Germinal center (tissue), 1 donor: ENCODE measurements at places on chromosomes 4 and X.

DNA sequence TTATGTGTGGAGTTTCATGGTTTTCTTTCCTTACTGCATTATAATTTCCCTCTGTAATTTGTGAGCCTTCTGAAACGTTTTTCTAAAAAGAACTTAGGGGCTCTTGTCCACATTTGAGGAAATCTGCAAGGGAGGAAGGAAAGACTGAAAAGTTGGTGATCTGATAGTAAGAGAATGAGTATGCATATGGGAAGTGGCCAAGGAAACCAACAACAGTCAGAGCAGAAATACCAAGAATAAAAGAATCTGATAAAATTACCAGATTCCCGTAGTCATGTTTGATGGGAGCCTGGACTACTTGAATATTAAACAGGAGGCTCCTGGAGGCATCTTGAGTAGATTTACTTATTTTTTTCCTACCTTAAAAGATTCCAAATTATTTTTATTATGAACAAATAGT is 50.1 kb downstream of the MEPE start:
- DNase-seq: no peak

DNA sequence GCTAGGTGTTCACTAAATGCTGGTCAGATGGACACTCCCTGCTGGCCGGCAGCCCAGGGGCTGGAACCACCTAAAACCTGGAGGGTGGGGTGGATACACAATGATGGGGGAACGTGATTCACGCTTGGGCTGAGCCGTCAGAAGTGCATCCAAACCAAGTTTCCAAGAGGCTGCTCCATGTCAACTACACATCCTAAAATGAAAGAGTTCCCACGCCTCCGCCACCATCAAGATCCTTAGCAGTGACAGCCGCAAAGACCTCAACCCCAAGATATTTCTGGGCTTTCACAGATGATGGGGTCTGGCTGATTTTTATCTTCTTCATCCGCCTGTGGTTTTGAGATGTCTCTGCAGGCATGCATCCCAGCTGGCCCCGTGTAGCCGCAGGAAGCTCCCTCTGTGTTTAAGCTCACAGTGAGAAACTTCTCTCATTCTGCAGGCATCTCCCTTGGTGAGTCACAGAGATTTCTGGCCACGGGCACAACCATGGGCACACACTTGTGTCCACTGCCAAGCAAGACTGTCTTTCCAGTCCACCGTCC is 84.4 kb downstream of the HTRA3 start:
- no peak for DNase-seq

- no peak for DNase-seq
These were observed 294.1 kb downstream of the ARHGAP10 start for GRCh38 chr4:148025981-148026380.

GRCh38 chr4:144480068-144480467 is 165.9 kb upstream of the HHIP start:
- DNase-seq: no peak

DNA sequence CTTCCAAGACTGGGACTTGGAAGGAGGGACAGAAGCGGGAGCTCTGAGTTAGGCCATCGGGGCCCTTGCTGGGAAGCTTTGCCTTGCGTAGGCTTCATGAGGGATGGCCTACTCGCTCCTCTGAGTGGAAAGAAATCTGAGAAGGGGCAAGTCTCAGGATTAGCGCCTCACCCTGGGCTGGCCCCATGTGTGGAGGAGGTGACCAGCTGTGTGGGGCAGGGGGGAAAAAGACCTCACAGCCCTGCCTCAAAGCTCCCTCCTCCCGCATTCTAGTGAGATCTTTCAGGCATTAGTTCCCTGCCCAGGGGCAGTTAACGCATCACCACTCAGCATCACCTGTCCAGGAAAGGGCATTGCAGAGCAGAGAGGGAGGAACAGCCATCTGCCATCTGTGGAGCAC is 156.1 kb downstream of the ENPP6 start:
- DNase-seq: no peak

DNA sequence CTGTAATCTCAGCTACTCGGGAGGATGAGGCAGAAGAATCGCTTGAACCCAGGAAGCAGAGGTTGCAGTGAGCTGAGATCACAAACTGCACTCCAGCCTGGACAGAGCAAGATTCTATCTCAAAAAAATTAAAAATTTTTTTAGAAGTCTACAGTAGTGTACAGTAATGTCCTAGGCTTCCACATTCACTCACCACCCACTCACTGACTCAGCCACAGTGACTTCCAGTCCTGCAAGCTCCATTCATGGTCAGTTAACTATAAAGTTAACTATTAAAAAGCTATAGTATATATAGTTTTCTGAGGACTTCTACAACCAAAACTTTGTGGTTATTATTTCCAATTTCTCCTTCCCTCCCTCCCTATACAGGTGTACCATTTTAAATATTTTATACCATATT is 34.7 kb upstream of the NEUROG2 start:
- DNase-seq: no peak

- no peak for DNase-seq
These were observed 622.7 kb upstream of the GRID2 start for GRCh38 chr4:91681091-91681490.

- DNase-seq: no peak
These were observed 327.5 kb downstream of the BMPR1B start for GRCh38 chr4:95085124-95085833.

DNA sequence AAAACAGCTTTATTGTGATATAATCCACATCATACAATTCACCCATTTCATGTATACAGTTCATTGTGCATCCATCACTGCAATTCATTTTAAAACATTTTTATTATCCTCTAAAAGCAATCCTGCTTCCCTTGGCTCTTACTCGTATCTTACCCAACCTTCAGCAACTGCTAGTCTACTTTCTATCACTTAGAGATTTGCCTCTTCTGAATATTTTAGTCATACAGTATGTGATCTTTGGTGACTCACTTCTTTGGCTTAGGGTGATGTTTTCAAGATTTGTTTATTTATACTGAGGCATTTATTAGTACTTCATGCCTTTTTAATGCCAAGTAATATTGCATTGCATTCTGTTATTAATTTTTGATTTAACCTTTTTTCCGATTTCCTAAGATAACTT is 15.0 kb upstream of the MSMO1 start:
- no peak for DNase-seq

- no peak for DNase-seq
These were observed 17.8 kb upstream of the ANOS1 start for GRCh38 chrX:8749697-8750096.

DNA sequence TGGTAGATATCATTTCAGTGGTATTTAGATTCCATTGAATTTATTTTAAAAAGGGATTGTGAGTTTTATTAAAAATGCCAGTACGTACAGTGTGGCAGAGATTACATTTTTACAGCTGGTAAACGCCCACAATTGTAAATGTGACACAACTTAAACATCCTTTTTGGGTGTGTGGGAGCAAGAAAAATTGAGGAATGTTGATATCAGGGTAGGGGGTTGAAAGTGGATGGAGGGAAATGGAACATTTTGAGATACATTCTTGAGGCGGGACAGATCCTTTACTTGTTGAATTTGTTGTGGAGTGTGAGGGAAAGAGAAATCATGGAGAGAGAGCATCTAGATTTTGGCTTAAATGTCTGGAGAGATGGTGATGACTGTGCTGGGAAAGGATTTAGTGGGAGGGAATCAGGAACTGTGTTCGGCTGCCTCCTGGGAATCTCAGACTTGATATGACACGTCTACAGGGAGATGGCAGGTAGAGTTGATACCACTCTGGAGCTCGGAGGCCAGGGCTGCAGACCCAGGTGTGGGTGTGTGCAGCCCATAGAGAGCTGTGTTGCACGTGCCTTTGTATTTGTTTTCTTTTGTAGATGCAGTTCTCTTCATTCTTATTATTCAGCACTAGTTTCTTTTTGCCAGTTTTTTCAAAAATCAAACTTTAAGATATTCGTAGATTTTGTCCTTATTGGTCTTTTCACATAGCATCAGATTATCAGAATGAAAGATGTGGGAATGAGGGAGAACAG is 10.8 kb downstream of the TMEM131L start:
- no peak for DNase-seq

- DNase-seq: no peak
These were observed 111.2 kb upstream of the TECRL start for GRCh38 chr4:64520421-64520820.

GRCh38 chr4:648579-649292 is 23.4 kb downstream of the PDE6B start:
- no peak for DNase-seq

- DNase-seq: no peak
These were observed 322.8 kb upstream of the PPARGC1A start for GRCh38 chr4:24212642-24213041.

DNA sequence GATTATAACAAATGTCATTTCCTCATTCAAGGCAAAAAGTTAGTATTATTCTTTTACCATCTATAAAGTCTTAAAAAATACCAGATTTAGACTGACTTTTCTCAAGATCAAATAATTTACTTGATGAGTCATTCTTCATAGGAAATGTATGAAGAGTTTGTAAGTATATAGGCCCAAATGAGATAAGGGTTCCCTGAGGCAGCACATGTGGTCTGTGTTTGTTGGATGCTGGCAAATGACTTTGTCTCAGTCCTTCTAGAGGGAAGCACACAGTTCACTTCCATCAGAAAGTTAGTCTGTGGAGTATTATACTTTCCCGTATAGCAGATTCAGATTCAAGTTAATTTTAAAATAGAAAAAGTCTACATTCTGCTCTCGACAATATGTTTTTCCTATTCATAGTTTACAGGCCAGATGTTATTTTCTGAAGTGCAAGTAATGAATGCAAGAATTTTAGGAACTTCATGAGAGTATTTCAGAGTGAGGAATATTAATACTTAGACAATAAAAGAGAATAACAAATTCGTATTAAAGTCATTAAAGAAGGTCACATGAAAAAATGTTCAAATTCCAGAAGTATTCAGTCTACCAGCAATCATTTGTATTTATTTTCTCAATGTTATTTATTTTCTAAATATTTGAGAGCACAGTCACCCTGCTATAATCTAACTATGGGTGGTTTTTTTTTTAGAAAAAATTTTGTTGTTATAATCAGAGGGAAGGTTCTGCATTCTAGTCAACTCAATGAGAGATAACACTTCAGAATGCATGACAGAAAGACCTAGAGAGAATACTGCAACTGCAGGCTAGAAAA is 601.8 kb upstream of the ZFP42 start:
- DNase-seq: no peak

GRCh38 chr4:25211721-25212120 is 22.1 kb upstream of the PI4K2B start:
- DNase-seq: no peak

DNA sequence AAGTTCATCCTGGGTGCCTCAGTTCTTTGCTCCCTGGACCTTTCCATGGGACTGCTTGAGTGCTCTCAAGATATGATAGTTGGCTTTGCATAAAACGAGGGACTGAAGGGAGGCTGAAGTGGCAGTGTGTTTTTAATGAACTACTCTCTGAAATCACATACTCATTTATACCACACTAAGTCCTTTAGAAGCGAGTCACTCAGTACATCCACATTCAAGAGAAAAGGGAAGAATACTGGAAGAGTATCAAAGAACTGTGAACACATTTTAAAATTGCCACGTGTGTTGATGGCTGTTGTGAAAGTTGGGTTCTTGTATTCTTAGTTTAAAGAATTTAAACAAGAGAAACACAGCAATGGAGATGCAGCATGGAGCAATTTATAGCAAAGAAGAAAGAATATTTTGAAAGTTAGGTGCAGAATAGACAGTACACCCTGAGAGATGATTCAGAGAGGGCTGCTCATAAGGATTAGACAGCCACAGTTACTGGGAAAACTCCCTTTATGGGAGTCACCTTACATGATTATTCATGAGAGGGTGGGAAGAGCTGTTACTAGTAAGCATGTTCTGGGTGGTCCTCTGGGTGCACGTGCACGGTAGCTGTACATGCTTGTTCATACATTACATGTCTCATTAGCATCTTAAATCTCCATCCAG is 380.7 kb downstream of the ADGRL3 start:
- no peak for DNase-seq

DNA sequence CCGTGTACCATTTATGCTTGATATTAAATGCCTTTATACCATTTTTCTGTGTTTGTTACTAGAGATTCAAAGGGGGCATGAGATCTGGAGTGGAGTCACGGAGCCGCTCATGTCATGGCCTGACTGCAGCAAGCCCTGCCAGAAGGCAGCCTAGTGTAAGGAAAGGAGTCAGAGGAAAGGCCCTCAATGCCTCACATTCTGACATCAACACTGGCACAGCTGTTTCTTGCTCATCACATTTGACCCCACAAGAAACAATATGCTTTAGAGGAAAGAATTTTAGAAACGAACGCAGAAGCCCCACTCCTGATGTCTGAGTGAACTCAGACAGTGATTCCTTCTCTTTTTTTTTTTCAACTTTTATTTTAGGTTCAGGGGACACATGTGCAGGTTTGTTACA is 322.4 kb upstream of the CPEB2 start:
- no peak for DNase-seq

GRCh38 chrX:56733459-56734046 is 4.5 kb downstream of the NBDY start:
- DNase-seq: peak; percentile 17

DNA sequence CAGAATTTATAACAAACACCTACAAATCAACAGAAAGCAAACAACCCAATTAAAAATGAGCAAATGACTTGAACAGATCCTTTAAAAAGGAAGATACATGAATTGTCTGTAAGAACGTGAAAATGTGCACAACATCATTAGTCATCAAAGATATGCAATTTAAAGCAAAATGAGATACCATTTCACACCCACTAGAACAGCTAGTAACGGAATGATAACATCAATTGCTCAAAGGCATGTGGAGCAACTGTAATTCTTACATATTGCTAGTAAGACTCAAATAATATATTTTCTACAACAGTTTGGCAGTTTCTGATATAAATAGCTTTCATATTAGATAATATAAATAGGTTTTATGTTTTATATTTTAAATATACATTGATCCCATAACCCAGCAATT is 82.5 kb downstream of the LCORL start:
- DNase-seq: no peak
